Stimulated activated effector memory CD8-positive, alpha-beta T cell treated with anti-CD3 and anti-CD28 coated beads, Interleukin-12 subunit alpha, Interleukin-12 subunit beta, amount 100 ng/mL, for 72 hours (primary cell): ENCODE measurements at places on chromosomes 12 and 14.
A peak's percentile ranks its signal among the peaks of the same experiment; 100 is the strongest.

DNA sequence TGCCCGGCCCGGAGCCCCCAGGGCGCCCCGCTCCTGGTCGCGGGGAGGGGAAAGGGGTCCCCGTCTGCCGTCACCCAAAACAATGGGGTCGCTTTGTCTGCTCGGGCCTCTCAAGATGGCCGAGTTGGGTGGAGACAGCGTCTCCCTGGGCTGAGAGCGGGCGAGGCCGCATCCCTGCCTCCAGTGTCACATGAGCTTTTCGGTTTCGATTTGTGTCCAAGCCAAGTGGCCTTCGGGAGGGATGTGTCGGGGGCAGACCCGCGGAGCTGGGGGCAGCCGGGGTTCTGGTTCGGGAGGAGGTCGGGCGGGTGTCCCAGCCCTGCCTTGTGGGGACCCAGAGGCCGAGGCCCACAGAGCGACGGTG is 790 bp downstream of the DYNC1H1 start:
- DNase-seq = peak; percentile 44

- no peak for DNase-seq
Measured at GRCh38 chr12:68163560-68164081, 4.1 kb upstream of the IFNG start.

- DNase-seq = no peak
Measured at GRCh38 chr12:47021298-47021697, 58.1 kb upstream of the PCED1B start.

GRCh38 chr14:36661506-36662257 is at the start of gene PAX9:
TSS of gene PAX9 (plus strand) at chr14:36661860. CDS start at chr14:36662090, 230 bp downstream.
- DNase-seq = no peak

DNA sequence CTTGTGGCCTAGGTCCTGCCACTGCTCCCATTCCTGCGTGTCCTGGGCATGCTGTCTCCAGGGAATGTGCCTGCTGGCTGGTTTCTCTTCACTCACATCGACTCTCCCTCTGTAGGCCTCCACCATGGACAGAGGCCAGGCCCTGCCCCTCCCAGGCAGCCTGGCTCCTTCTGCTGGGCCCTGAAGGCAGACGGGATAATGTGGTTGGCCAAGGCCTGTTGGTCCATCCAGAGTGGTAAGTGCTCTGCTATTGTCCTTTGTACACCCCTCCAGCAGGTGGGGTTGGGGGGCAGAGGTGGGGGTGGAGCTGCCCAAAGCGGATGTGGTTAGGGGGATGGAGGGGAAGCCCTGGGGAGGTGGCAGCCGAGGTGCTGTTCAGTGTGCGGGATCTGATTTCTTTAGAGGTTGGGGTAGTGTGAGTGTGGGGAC is 9.5 kb upstream of the NR4A1 start:
- no peak for DNase-seq

GRCh38 chr14:50045039-50045711 is 71.2 kb downstream of the VCPKMT start:
- peak; percentile 42 for DNase-seq

- DNase-seq = no peak
Measured at GRCh38 chr12:2891240-2892053, 756 bp downstream of the TULP3 start.

GRCh38 chr12:68114606-68115005 is 44.9 kb downstream of the IFNG start:
- DNase-seq = no peak

DNA sequence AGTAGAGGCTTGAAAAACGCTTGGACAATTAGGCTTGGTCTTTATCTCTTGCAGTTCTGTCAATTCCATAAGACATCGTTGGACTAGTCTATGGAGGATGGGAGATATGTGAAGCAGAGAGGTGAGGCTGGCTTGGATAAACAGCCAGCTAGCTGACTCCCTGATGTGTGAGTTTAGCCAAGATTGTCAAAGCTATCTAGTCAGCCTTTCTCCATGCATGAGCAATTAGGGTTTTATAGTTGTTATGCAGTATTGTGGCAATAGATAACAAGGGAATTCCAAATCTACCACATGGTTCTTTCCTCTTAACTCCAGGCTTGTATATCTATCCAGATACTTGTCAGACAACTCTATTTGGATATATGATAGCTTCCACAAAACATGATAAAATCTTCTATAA is 153.6 kb upstream of the NRXN3 start:
- no peak for DNase-seq

DNA sequence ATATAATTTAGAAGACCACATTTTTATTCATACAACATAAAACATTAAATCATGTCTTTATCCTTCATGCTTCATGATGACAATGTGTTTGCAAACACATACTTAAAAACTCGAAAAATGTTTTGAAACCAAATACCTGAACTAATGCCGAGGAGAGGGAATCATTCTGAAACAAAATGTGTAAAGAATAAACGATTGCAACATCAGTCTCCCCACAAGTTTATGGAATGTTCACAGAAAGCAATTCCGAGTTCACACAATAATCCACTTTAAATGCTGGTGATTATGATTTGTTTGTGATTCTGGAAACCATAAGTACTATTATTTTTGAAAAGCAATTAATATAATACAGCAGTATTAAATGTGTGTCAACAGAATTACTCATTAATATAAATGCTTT is 84.5 kb upstream of the PDZRN4 start:
- DNase-seq = no peak

DNA sequence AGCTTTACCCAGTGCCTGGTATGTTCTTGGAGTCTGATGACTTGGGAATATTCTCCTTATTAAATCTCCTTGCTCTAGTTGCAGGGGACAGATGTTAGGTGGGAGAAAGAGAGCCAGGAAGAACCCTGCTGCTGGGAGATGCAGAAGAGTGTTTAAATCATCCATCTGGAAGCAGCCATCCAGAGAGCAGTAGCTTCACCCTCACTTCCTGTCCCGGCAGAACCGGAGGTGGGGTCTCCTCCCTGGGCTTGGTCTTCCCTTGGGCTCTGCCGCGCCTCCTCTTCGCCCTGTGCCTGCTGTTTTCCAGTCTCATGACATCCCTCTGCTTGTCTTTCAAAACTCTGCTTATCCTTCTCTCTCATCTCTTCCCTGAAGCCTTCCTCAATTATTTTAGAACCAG is 15.5 kb downstream of the B4GALNT3 start:
- DNase-seq = no peak

DNA sequence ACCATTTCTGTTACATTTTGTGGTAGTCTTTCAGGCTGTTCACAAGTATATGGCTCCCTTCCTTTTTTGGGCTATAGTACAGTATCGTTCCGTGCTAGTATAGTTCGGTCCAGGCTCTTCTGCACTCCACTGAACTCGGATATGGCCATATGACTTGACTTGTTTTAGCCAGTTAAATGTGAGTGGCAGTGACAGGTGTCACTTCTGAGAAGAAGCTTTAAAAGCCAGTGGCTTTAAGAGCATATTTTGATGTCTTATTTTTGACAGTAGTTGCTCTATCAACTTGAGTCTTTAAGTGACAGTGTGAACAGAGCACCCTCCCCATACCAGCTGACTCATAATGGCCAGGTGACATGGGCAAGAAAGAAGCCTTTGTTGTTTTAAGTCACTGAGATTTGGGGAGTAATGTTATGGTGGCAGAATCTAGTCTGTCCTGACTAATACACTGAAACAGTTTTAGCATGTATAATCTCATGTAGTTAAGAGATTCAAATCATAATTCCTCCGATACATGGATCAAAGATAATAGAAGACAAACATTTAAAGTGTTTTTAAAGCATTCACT is 64.6 kb downstream of the ANO4 start:
- no peak for DNase-seq

DNA sequence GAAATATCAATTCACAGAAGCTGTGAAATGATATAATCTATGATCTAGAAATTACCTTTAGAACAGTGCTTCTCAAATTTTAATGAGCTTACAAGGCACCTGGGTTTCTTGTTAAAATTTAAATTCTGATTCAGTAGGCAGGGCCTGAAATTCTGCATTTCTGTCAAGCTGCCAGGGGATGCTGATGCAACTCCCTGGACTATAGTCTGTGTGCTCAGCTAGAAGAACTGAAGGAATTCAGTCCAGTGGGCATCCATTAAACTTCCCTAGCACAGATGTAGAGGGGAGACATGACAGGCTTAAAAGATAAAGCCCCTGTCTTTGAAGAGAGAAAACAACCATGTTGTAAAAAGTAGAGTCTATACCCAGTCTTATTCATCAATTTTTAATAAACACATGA is 441.8 kb downstream of the TMTC2 start:
- no peak for DNase-seq

- no peak for DNase-seq
Measured at GRCh38 chr12:100493396-100494012, 19.8 kb downstream of the NR1H4 start.

DNA sequence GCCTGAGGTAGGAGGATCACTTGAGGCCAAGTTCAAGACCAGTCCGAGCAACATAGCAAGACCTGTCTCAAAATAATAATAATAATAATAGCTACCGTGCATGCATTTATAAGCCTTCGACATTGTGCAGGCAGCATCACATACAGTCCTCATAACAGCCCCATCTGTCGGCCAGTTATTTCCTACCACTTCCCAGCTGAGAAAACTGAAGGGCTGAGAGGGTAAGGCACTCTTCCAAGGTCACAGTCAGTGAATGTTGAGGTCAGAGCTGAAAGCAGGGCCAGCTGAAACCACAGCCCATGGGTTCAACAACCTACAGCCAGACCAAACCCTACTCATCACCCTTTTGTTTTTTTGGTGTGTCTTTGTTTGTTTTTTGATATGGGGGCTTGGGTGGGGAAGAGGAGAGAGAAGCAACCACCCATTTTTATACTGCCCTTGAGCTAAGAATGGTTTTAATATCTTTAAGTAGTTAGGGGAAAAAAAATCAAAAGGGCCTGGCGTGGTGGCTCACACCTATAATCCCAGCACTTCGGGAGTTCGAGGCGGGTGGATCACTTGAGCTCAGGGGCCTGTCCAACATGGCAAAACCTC is 16.8 kb upstream of the ITPK1 start:
- DNase-seq = no peak

- DNase-seq = no peak
Measured at GRCh38 chr14:31927348-31927832, 149.7 kb upstream of the ARHGAP5 start.

GRCh38 chr12:46364777-46365580 is 7.6 kb downstream of the SLC38A2 start:
- DNase-seq = no peak

- peak; percentile 81 for DNase-seq
Measured at GRCh38 chr12:79934281-79935020, 446 bp downstream of the PPP1R12A start.

- peak; percentile 76 for DNase-seq
Measured at GRCh38 chr14:88168498-88169165, 154.4 kb downstream of the KCNK10 start.

- DNase-seq = no peak
Measured at GRCh38 chr12:127819056-127819455, 447.9 kb upstream of the TMEM132C start.

DNA sequence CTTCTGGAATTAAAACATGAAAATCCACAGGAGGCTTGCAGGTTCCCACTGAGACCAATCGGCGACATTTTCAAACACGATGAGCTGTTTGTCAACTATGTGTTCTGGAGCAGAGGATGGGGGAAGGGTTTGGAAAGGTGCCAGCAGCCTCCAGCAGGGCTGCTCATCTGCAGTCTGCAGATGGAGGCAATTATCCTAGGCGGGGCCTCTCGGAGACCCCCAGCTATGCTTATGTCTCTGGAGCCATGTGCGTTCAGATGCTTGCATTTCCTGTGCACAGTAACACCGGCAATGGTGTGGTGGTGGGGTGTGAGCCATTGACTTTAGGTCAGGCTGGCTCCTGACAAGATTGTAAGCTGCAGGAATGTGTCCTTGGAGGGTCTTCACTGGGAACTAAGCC is 51.7 kb downstream of the RPH3A start:
- DNase-seq = no peak

- no peak for DNase-seq
Measured at GRCh38 chr14:81940651-81941050, 407.0 kb upstream of the SEL1L start.

DNA sequence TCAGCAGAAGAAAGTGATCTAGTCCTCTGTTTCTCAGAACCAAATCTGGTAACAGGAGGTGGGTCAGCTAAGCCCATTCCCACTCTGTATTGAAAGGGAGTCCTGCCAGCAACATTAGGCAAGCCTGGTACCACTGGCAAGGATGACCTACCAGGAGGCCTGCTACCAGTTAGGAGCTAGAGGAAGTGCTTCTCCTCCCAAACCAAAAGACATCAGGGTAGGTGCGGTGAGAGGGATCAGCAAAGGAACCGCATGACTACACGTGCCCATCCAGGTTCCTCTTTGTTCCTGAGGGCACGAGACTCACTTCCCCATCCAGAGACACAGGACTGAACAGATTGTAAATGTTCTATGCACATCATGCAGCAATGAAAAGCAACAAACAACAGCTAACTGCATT is 2.8 kb downstream of the KLRC4 start:
- no peak for DNase-seq
